GM18507 (cell line): ENCODE measurements at places on chromosomes 7 and 10.

DNA sequence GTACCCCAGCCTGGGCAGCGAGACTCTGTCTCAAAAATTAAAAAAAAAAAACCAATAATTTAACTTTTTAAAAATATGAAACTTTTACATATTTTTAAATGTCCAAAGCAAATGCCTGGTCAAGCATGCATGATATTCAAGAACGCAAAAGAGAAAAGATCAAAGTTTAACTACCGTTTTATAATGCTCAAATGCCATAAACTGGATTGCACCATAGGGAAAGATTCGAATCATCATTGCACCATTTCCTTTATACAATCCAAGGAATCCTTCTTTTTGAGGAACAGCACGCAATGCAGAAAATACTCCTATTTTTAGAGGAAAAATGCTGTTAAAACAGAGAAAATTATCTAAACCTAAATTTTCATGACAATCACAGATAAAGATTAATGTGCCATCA is 20.9 kb downstream of the SLC25A16 start:
- DNase-seq, result no peak

- no peak for DNase-seq
These were observed 270.5 kb downstream of the CREB5 start for GRCh38 chr7:28682801-28683200.

- no peak for DNase-seq
These were observed 217.7 kb upstream of the FZD1 start for GRCh38 chr7:91046322-91047089.

DNA sequence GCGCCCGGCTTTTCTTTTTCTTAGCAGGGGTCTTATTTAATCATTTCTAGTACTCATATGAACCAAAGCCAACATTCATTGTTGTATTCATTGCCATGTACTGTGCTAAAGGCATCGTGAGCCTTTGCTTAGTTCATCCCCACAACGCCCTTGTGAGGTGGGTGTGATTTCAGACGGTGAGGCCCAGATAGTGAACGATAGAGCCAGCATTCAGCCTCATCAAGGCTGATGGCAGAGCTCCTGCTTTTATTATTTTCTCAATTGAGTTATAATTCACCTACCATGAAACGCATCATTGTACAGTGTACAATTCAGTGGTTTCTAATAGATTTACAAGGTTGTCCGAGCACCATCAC is 50.1 kb downstream of the HK1 start:
- DNase-seq, result no peak

GRCh38 chr7:34117573-34117972 is 212.2 kb downstream of the BMPER start:
- no peak for DNase-seq
